ENCODE measurements at places on chromosomes 13 and 19.

GRCh38 chr13:50548586-50548985 lies 294.9 kb downstream of the DLEU7 start:
- no peak for DNase-seq

- no peak for DNase-seq
Measured at GRCh38 chr13:22055259-22055658, 384.4 kb downstream of the FGF9 start.

DNA sequence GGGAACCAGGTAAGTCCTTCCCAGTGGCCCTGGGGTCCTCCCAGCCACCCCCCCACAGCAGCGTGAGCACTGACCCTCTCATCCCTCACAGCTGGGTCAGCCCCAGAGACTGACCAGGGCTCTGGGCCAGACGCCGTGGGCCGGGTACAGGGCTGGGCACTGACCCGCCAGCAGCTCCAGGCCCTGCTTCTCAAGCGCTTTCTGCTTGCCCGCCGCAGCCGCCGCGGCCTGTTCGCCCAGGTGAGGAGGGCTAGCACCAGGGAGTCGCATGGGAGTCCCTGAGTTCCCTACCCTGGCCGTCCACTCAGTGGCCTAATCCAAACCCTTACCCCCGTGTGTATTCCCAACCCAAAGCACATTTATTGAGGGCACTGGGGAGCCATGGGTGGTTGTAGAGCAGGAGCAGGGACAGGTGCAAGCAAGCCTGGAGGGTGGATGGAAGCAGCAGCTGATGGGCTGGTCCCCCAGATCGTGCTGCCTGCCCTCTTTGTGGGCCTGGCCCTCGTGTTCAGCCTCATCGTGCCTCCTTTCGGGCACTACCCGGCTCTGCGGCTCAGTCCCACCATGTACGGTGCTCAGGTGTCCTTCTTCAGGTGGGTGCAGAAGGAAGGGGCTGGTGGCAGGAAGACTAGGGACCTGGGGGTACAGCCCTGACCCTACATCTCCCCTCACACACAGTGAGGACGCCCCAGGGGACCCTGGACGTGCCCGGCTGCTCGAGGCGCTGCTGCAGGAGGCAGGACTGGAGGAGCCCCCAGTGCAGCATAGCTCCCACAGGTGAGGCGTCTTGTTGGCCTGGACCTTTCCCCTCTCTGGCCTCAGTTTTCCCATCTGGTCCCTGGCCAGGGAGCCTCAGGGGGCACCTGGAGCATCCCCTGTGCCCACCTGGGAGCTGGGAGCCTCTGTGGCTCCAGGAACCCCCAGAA lies 12.6 kb upstream of the ARHGAP45 start:
- no peak for DNase-seq

DNA sequence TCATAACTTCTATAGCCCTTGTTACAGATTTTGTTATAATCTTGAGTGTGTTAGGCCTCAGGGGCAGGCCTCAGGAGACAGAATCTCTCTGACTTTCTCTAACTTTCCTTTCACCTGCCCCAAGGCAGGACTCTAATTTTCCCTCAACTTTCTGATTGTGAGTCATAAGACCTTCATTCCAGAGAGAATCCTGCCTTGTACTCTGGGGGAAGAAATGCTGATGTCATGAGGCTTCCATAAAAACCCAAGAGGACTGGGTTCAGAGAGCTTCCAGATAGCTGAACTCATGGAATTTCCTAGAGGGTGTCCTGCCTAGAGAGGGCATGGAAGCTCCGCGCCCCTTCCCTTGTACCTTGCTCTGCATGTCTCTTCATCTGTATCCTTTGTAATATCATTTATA lies 5.3 kb upstream of the KBTBD6 start:
- DNase-seq = peak; percentile 10

GRCh38 chr13:35855531-35856019 lies 275.6 kb downstream of the DCLK1 start:
- no peak for DNase-seq

DNA sequence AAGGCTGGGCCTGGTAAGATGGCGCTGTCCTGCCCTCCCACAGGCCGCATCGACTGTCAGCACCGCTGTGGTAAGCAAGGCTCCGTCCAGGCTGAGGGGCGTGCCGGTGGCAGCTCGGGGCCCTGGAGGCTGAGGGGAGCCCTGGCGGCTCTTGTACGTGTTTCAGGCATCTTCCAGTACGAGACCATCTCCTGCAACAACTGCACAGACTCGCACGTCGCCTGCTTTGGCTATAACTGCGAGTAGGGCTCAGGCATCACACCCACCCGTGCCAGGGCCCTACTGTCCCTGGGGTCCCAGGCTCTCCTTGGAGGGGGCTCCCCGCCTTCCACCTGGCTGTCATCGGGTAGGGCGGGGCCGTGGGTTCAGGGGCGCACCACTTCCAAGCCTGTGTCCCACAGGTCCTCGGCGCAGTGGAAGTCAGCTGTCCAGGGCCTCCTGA lies 1.2 kb downstream of the IZUMO4 start:
- no peak for DNase-seq

GRCh38 chr13:37651891-37652290 lies 53.3 kb upstream of the POSTN start:
- DNase-seq = no peak

DNA sequence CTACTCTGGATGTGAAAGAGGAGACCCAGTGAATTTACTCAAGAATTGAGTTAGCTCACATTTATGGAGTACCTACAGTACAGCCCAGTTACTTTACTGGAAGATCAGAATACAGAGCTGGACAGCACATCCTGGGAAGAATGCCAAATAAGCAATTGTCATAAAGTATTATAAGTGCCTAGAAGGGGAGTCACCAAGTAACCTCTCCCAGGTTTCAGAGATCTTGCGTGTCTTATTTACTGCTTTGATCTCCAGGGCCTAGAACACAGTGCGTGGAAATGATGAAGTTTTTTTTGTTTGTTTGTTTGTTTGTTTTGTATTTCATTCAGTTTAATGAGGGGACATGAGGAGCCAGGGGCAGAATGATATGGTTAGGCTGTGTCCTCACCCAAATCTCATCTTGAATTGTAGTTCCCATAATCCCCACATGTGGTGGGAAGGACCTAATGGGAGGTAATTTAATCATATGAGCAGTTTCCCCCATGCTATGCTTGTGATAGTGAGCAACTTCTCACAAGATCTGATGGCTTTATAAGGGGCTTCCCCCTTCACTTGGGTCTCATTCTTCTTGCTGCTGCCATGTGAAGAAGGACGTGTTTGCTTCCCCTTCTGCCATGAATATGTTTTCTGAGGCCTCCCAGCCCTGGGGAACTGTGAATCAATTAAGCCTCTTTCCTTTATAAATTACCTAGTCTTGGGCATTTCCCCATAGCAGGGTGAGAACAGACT lies 5.2 kb downstream of the GARRE1 start:
- no peak for DNase-seq

GRCh38 chr13:98781045-98781444 lies 28.6 kb upstream of the SLC15A1 start:
- no peak for DNase-seq

DNA sequence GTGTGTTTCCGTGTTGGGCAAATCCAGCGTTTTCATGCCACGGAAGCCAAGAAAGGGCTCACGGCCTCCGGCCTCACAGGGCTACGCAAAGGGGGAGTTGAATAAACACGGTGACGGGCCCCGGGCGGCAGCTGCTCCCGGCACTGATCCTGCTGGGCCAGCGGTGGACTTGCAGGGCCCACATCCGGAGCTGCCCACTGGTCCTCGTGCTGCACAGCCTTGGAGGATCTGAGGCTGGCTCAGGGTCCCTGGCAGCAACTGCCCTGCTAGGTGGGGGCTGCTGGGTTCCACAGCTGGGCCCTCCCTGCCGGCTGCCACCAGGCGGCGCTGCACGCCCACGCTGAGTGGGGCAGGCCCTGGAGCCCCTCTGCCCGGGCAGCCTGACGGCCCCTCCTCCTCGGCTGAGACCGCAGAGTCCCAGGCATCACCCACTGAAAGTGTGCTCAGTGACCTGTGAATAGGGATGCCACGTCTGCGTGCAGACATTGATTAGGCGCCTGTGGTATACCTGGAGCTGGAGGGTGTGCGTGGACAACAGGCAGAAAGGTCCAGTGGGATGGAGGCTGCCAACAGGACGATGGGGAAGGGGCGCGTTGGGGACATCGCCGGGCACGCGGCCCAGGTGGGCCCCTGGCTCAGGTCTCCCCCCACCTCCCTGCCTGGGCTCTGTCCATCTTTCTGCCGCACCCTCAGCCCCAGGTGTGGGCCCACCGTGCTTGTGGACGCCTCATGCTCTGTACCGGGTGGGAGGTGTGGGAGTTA lies 5.3 kb upstream of the HCN2 start:
- DNase-seq = peak; percentile 76

DNA sequence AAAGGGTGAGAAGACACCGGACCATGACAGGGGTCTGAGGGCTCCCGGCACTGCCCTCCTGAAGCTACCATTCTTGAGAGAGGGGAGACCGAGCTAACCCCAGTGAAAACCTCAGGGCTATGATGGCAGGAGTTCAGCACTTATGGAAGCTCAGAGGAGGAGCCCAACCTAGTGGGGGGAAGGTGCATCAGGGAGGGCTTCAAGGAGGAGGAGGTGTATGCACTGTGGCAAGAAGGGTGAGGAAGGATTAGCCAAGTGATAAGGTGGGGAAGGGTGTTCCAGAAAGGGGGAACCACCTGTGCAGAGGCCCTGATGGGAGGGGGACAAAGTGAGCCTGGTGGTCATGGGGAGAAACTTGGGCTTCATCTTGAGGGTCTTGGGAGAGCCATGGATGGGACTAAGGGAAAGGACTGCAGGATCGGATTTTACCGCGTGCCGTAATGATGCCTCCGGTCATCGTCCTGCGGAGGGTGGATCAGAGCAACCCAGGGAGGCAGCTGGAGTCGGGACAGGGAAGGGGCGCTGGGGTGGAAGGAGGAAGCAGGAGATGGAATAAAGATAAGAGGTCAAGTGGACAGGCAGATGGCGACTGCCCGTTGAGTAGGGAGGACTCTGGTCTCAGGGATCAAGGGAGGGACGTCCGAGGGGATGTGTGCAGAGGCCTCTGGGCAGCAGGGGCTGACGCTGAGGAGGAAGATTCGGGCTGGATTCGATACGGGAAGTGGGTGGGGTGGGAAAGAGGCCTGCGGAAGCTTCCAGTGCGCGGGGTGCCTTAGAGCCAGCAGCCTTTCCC lies 13.3 kb upstream of the PSMD8 start:
- no peak for DNase-seq

DNA sequence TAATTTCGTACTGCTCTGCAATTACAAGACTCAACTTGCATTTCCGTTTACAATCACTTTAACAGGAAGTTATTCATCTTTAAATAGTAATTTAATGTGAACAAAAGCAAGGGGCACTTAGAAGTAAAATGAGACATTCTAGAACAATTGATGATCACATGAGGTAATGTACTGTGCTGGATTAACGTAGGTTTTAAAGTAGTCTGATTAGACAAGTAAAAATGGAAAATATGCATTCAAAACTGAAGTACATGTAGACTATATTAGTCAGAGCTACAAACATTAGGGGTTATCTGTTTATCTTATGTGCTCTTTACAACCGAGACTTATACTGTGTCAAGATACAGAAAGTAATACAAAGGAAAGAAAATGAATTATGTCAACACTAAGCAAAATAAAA lies 1528.0 kb downstream of the SLITRK5 start:
- no peak for DNase-seq

GRCh38 chr13:69706807-69707206 lies 400.8 kb upstream of the ATXN8OS start:
- no peak for DNase-seq

DNA sequence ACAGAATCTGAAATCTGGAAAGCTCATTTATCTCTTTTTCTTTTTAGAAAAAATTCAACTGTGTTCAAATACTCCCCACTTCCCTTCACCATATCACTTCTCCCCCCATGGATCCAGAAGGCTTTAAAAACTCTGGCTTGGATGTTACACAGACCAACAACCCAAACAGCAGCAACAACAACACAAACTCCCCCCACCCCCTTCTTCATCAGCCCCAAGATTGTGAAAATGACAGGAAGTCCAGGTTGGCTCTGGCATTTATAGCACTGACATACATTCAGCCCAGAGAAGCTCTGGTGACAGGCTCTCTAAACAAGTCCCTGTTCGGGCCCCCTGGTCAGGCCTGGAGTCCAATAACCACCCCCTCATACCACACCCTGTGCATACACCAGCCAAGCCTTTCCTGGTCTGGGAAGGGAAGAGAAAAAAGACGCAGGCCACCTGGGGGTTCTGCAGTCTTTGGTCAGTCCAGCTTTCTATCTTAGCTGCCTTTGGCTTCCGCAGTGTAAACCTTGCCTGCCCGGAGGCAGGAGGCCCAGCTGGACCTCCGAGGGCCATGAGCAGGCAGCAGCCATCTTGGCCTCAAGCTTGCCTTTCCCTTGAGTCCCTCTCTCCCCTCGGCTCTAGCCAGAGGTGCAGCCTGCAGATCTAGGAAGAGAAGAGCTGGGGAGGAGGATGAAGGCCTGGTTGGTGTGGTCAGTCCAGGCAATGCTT lies 6.8 kb downstream of the CDX2 start:
- DNase-seq = peak; percentile 4

DNA sequence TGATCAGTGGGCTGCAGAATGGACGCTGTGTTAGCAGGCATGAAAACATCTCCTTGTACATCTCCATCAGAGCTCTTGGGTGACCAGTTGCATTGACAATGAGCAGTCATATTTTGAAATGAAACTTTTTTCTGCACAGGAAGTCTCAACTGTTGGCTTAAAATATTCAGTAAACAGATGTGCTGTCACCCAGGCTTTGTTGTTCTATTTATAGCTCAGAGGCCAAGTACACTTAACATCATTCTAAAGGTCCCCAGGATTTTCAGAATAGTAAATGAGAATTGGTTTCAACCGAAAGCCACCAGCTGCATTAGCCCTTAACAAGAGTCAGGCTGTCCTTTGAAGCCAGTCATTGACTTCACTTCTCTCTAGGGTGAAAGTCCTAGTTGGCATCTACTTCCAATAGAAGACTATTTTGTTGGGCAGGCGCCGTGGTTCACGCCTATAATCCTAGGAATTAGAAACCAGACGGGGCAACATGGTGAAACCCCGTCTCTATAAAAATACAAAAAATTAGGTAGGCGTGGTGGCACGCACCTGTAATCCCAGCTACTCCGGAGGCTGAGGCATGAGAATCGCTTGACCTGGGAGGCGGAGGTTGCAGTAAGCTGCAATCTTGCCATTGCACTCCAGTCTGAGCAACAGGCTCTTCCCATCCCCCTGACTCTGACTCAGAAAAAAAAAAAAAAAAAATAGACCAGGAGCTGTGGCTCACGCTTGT lies 7.9 kb upstream of the PDE4A start:
- DNase-seq = no peak

- no peak for DNase-seq
Measured at GRCh38 chr19:29533578-29534544, 8.1 kb downstream of the VSTM2B start.
